ENCODE measurements at places on chromosomes 12 and 14. TPM values are rescaled to one million over a fixed set of nuclear protein-coding genes. Genes with fewer than 3 reads are reported as not detected.

LMO3 gene
- polyA plus RNA-seq = not detected

RNFT2 gene
- 11.9 TPM for polyA plus RNA-seq

SYT1 gene
- not detected for polyA plus RNA-seq

BEGAIN gene
- 1.7 TPM for polyA plus RNA-seq

EEF1AKMT3 gene
- 7.9 TPM for polyA plus RNA-seq

OR2AP1 gene
- polyA plus RNA-seq = not detected

COL2A1 gene
- polyA plus RNA-seq = 0.46 TPM

IL31 gene
- polyA plus RNA-seq = not detected

FOXN4 gene
- not detected for polyA plus RNA-seq

C12orf60 gene
- 3.7 TPM for polyA plus RNA-seq

KRAS gene
- 11.5 TPM for polyA plus RNA-seq

TEX52 gene
- not detected for polyA plus RNA-seq

RNASE4 gene
- polyA plus RNA-seq = not detected

CLIP1 gene
- polyA plus RNA-seq = 19.1 TPM
